ENCODE measurements at places on chromosomes 12 and 14.

- DNase-seq = no peak
These were observed 18.0 kb upstream of the LDHB start for GRCh38 chr12:21675641-21676040.

- DNase-seq = no peak
These were observed 233.6 kb upstream of the E2F7 start for GRCh38 chr12:77299001-77299400.

- peak; percentile 78 for DNase-seq
These were observed 118.5 kb downstream of the TTC7B start for GRCh38 chr14:90697577-90698206.

- DNase-seq = peak; percentile 50
These were observed 19.3 kb downstream of the ZC2HC1C start for GRCh38 chr14:75088566-75089373.

DNA sequence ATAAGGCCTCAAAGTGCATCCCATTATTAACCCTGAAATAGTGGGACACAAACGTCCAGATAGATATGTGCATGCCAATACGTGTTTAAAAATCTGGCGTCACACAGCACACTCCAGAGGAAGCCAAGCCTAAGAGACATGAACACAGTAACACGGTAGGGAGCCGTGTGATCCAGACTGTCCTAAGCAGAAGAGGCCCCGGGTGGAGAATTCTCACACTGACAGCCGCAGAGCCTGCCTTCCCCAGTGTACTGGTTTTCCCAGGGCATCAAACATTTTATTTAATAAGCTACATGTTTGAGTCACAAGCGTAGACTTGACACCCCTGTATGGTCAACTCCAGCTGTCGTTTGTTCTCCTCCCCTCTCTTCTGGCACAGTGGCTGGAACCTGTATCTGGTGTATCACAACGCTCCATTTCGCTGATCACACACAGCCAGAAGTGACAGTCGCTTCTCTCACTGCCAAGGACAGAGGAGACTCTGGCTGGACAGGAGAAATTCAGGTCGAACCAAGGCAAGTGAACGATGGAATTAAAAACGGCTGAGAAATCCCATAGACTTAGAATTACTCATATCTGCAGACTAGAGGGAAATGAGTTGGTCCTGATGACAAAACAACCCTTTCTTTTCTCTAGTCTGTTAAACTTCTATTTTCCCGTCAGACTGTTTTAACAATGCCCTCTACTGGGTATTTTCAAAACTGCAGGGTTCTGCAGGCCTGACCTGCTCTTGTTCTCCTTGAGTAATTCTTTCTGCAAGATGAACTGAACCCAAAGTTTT lies 359.9 kb downstream of the RGS6 start:
- DNase-seq = peak; percentile 71

GRCh38 chr12:13326076-13326475 lies 129.6 kb downstream of the EMP1 start:
- no peak for DNase-seq

DNA sequence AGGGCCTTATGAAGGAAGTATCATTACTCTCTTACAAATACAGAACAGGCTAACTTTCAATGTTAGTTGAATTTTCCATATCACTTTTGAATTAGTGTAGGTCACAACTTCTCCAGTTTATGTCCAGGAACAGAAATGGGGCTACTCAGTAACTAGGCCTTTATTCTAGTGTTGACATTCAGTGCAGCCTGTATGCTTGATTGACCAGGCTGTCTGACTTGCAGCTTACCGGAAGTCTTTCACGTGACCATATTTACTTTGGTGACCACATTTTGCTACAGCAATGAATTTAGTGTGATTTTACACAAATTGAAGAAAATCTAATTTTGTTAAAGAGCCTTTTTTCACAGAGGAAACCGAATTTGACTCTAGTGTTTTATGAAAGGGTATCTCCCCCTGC lies 12.4 kb downstream of the MTERF2 start:
- no peak for DNase-seq

- DNase-seq = no peak
These were observed 8.2 kb upstream of the BATF start for GRCh38 chr14:75513911-75514672.

DNA sequence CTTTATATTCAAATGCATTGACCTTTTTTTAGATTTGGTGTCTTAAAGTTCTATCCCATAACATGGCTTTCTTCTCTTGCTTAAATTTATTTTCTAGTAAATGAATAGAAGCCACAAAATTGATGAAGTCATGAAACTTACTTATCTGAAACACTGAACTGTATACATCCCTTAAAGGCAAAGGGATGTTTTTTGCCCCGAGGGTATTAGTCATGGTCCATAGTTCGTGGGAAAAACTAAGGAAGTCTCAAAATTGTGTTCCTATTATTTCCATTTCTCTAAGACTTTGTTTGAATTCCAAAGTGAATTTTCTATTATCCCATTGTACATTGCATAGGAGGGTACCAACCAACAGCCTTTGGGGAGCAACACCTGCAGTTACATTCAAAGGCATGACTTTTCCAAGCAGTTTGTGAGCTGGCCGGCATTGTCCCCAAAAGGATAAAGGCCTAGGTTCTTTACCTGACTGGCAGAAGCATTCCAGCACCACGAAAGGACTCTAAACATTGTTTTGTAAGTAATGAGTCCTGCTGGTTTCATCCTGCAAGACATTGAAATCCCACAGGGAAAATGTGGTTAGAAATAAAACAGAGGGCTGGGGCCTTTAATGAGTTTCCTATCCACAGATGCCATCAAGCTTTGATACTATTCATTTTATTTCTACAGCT lies 473.5 kb downstream of the PRKD1 start:
- DNase-seq = no peak
